ENCODE measurements at places on chromosomes 2 and 18.

DNA sequence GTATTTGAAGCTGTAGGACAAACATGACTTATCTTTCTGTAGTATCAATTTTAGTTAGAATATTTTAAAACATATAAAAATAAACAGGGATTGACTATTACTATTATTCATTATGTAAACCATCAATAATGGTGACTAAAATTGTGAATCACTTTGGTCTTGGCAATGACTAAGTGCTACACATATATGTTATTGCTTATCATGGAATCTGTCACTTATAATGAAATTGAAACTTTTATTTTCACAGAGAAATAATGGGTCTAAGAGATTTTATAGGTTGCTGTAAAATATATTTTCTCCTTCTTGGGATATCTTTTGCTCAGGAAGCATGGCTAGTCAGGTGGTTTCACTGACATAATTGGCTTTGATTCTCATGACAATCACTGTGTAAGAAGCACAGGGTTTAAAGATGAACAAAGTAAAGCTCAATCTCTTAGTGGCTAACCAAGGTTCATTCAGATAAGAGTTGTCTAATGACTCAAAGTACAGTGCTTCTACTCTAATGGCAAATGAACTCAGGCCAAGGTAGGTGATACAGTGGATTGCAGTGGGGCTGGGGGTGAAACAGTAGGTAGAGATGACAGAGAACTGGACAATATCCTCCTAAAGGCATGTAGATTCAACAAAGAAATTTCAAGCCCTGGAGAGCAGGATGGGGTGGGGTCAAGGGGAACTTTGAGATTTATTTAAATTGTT is 98.6 kb upstream of the FANCL start:
- DNase-seq: no peak

DNA sequence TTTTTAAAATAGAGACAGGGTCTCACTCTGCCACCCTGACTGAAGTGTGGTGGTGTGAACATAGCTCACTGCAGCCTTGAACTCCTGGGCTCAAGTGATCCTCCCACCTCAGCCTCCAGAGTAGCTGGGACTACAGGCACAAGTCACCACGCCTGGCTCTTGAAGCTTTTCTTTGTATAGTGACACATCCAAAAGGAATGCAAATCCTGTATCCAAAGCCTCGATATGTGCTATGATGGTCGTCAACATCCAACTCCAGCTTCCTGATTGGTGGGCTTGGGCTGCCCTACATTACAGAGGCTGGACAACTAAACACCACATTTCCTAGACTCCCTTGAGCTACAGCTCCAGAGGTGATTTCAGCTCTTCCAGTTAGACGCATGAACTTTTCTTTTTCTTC is 101.7 kb upstream of the PGAP1 start:
- DNase-seq: no peak

DNA sequence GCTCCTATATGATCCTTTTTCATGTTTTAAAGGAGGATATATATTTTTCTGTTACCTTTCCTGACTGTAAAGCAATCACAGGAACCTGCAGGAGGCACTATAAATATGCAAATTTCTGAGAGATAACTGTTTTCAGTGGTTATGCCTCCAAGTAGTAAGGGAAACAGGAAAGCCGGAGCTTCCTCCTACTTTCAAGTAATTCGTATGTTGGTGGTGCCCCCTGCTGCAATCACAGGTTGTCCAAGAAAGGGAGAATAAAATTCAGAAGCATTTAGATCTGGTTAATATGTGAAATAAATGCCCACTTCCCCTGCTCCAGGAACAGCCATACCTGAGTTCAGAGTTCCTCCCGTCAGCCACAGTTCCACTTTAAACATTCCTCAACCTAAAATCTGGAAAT is 12.0 kb upstream of the BCL11A start:
- DNase-seq: no peak

DNA sequence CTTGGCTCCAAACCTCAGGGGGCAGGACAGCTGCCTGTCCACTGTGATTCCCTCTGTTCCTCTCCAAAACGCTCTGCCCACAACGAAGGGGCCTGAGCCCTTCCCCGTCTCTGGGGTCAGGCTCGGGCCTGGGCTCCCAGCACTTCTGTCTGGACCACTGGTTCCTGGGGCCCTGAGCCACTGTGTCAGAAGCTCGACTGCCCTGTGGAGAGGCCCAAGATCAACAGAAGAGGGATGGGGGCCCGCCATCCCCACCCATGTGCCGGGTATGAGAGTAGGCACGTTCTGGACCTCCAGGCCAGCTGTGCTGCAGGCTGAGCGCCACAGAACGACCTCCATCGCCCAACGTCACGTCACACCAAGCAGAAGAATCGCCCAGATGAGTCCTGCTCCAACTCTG is 119.9 kb upstream of the HS6ST1 start:
- DNase-seq: no peak

DNA sequence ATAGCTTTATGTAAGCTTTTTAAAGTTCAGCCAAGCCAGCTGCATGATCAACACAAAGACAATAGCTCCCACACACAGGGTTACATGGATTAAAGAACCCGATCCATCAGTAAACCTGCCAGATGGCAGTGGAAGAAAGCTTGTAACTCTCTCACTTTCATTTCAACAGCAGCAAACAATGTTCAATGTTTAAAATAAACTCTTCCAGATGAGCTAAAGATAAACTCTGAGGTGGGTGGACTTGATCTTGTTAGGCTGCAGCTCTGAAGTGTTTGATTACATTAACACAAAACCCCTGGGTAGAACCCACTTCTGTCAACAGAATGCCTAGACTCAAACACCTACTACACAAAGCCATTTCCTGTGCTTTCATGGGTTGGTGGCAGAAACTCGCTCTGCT is 13.9 kb downstream of the RDH14 start:
- no peak for DNase-seq

GRCh38 chr2:117958186-117958585 is 55.7 kb downstream of the CCDC93 start:
- no peak for DNase-seq

GRCh38 chr2:20049637-20050036 is 1.8 kb downstream of the LAPTM4A start:
- no peak for DNase-seq

DNA sequence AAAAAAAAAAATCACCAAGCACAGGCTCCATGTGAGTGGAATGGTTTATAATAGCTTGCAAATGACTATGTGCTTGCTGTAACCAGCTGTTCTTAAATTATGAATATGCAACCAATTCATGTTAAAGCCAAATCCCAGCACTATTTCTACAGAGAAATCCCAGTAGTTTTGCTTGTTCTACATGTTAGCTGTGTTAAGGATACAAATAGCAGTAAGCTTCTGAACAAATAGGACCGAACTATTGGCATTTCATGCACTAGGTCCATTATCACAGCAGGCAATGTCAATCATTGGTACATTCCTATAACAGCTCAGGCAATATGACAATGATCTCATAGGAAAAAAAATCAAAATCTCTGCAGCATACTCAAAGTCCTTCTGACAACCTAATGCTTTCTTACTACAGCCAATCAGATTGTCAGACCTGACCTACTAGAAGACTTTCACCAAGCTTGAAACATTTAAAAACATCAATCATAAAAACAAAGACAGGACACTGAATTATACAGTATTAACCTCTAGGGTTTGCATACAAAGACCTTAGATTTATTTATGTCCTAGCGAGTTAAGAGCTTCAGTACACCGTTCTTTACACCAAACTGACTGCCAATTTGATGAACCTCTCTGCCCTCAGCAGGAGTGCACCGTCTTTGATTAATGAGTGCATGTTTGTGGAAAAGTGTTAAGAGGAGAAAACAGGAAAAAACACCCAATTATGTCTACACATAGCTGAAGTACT is 6.4 kb downstream of the BAZ2B start:
- DNase-seq: no peak

- DNase-seq: no peak
Observed at GRCh38 chr2:206176901-206177300, 17.2 kb downstream of the EEF1B2 start.

DNA sequence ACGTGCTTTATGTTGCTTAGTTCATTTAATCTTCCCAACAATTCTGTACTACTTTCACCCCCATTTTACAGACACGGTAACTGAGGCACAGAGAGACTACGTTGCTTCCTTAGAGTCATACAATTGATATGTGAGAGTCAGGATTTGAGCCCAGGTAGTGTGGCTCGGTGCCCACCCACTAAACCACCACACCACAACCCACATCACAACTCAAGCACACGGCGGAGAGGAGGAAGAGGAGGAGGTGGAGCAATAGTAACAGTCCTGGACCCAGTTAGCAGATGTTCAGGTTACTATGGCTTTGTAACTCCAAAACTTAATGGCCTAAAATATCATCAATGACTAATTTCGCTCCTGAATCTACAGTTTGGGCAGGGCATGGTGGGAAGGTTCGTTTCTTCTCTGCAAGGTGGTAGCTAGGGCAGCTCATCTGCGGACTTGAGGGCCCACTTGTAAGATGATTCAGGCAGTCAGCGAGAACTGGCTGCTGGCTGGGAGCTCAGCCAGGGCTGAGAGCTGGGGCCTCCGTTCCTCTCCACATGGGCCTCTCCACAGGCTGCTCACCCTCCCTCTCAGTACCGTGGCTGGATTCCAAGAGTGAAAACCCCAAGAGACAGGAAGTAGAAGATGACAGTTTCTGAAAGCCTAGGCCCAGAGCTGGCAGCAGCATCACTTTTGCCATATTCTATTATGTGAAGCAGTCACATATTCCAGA is 167.1 kb downstream of the ZFP36L2 start:
- DNase-seq: peak; percentile 17

DNA sequence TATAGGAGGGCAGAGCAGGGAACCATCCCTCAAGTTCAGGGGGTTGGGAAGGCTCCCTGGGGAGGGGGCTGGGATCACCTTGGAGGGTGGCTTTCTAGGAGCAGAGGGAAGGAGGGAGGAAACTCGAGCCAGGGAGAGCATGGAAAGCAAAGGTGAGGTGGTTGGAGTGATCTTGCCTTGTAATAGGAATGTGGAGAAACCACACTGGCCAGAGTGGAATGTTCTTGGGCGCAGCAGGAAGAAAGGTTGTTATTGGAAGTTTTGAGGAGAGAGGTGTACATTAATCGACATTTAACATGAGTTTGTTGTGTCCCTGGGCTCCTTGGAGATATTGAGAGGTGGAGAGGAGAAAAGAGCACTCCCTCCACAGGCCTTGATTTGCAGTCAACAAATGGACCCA is 272.2 kb downstream of the PRKCE start:
- DNase-seq: no peak

- no peak for DNase-seq
Observed at GRCh38 chr2:229137639-229138038, 133.4 kb downstream of the PID1 start.

GRCh38 chr18:50819728-50820378 is at the start of gene MRO:
TSS of gene MRO (minus strand) at chr18:50820016. CDS start at chr18:50809400, 10,616 bp downstream.
- DNase-seq: peak; percentile 64

DNA sequence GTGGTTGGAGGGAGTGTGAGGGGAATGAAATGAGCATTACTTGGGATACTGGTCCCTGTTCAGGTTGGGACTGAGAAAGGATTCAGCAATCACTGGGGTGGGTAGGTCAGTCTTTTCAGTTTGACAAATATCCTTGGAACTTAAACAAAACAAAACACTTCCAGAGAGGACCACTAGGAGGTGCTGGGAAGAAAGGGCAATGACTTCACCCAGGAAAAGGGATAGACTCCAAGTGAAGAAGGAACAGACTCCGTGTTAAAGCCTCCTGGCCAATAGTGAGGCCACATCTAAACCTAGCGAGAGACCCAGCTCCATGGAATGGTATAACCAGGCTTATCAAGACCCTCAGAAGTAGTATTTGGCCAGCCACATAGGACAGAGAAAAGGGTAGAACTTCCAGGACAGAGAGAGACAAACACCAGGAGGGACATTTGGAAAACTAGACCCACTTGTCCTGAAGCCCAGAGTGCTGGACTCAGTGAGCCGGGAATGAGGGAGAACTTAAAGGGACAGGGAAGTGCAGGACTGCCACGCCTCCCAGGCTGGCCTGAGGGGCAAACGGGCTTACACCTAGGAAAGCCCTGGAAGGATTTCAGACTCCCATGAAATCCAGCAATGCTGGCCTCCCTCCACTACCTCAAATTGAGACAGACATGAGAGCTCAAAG is 19.6 kb upstream of the KCNG3 start:
- DNase-seq: no peak

- no peak for DNase-seq
Observed at GRCh38 chr18:4587204-4587603, 132.1 kb upstream of the DLGAP1 start.

GRCh38 chr2:44833171-44834069 is 108.1 kb upstream of the SIX3 start:
- DNase-seq: no peak

DNA sequence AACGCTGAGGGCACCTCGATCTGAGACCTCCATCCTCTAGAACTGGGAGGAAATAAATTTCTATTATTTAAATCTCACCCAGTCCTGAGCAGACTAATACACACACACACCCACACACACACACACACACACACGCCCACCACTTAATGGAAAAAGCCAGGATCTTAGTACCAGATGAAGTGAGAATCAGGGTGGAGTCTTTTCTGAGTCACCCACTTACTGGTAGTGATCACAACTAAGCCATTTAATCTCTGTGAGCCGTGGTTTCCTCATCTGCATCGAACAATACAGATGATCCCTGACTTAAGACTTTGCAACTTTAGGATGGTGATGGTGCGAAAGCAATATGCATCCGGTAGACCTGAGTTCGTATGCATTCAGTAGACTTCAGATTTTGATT is 18.6 kb downstream of the THNSL2 start:
- DNase-seq: no peak

- no peak for DNase-seq
Observed at GRCh38 chr2:142536492-142536891, 341.0 kb upstream of the KYNU start.

DNA sequence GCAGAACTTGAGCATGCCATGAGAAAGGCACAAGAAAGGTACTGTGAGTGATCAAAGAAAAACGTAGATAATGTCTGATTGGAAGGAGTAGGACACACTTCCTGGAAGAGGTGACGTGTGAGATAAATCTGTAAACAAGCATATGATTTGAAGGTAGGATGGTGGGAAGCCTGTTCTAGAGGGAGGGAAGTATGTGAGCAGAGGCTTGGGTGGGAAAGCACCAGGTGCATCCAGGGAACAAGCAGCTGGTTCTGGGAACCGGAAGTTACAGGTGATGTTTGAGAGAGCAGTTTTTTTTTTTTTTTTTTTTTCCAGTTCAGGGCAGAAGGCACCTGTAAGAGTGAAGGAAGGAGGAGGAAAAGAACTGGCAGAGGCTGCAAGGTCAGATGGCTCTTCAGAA is 116.6 kb upstream of the EFEMP1 start:
- no peak for DNase-seq

- DNase-seq: no peak
Observed at GRCh38 chr18:78727877-78728783, 251.5 kb upstream of the SALL3 start.

DNA sequence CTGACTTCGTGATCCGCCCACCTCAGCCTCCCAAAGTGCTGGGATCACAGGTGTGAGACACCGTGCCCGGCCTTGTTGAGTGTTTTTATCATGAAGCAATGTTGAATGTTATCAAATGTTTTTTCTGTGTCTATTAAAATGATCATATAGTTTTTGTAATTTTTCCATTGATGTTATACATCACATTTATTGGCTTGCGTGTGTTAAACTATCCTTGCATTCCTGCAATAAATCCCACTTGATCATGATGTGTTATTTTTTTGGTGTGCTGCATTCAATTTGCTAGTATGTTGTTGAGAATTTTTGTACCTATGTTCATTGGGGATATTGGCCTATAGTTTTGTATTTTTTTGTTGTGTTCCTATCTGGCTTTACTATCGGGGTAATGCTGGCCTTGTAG is 113.1 kb upstream of the PARD3B start:
- DNase-seq: no peak

All from activated T-helper 9 cell treated with anti-CD3 and anti-CD28 coated beads, Interleukin-2, amount 50 U/mL, for 16 hours (primary cell).